ELR (cell line): ENCODE measurements at places on chromosomes 7 and 10.

DNA sequence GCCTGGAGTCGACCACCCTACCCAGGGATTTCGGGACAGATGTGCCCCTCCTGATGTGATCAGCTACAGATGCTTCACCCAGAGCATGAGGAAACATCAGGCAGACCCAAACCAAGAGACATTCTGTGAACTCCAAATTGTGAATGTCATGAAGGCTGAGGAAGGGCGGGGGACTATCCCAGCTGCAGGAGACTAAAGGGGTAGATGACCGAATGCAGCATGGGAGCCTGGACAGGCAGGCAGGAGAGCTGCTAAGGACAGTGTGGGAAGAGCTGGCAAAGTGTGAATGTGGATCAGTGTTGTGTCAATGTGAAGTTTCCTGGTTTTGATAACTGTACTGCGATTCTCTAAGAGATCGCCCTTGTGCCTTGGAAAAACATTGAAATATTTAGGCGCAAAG is 19.2 kb upstream of the DRGX start:
- DNase-seq, result no peak

GRCh38 chr10:112815269-112816032 is 134.6 kb upstream of the TCF7L2 start:
- peak; percentile 78 for DNase-seq

DNA sequence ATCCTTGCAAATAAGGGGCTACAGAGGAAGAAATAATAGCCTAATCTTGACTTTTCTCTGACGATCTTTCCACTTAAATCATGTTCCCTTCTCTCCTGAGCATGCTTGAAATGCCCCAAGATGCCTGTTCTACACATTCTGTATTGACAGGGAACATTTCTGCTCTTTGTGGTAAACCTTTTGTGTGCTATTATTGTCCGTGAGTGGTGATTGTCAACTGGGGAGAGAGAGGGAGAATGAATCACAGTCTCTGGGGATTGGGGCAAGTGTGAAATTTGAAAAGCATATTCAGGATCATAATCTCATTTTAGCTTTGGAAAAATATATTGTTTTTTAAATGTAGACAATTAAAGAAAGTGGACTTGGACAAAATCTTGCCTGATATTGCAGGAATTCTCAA is 20.6 kb downstream of the UBTD1 start:
- DNase-seq, result no peak

- peak; percentile 65 for DNase-seq
Observed at GRCh38 chr10:110307805-110308204, 3.1 kb upstream of the SMNDC1 start.
